HFFc6 (cell line): ENCODE measurements at places on chromosomes 2 and 18. TPM values are rescaled to one million over a fixed set of nuclear protein-coding genes. Genes with fewer than 3 reads are reported as not detected.

SERPINB3 gene
- not detected in 3 replicates for total RNA-seq

VWA3B gene
- total RNA-seq: not detected in 3 replicates

DNA sequence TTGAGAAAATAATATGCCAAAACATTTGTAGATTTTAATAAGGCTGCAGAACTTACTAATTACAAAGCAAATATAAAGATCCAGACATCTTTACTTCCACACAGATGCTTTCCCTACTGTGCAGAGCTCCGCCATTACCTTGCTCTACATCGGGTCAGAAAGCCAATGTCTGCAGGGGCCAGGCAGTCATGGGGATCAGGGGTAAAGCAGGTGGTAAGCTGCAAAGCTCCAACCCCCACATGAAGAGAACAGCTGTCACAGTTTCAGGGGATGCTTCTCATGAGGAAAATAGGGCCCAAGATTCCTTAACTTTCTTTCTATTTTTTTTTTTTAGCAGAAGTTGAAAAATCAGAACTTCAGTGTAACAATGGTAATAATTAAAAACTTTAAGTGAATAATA lies 102.7 kb downstream of the DCC start:
- no peak for DNase-seq

- no peak for DNase-seq
These were observed 88.3 kb downstream of the RAPH1 start for GRCh38 chr2:203446780-203447179.

DNA sequence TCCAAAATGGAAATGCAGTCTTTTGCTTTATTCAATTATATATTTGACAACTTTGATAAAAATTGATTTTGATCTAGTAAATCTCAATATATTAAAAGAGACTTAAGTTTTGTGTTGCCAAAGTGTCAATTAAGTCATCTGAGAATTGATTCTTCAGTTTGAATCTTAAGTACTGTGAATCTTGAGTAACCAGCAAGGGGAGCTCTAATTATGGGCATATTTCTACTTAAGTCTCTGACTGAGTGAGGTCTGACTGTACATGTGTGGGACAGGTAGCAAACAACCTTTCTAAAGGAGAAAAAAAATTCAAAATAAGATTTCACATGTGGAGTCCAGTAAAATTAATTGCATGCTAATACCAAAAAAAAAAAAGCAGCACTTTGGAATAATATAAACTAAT lies 503.7 kb upstream of the SLC8A1 start:
- no peak for DNase-seq

DNA sequence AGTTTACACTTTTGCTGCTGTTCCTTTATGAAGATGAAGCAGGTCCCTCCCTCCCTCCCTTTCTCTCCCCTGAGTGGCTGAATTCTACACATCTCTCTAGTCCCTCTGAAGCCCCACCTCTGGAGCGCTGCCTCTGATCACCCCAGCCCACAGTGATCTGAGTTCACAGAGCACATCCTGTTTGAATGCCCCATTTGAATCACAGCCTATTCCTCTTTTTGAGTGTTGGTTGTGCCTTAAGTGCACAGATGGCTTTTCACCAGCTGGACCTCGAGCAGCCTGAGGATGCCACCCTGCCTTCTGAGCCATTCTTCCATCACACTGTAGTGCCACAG lies 87.1 kb downstream of the ITGB1BP1 start:
- DNase-seq: no peak

GRCh38 chr2:67662222-67662621 lies 265.1 kb downstream of the ETAA1 start:
- no peak for DNase-seq

DNA sequence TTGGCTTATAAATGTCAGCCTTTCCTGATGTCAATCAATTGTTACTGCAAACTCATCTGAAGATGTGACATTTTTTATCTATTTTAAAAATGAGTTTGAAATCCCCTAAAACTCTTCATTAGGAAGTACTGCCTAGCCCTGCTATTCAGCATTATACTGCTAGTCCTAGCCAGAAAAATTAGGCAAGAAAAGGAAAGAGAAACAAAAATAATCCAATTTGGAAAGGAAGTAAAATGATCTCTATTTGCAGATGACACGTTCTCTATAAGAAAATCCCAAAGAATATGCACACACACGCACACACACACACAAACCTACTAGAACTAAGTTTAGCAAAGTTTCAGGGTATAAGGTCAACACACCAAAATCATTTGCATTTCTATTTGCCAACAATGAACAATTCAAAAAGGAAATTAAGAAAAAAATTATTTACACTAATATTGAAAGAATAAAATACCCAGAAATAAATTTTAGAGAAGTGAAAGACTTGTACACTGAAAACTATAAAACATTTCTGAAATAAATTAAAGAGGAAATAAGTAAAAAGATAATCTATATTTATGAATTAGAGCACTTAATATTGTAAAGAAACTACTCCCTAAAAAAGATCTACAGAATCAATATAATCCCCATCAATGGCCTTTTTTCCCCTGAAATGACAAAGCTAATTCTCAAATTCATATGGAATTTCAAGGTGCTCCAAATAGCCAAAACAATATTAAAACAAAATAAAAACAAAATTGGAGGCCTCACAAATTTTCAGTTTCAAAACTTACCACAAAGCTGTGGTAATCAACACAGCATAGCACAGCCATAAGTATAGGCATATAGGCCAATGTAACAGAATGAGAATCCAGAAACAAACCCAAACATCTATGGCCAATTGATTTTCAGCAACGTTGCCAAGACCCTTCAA lies 433.7 kb upstream of the TRIB2 start:
- no peak for DNase-seq

GRCh38 chr18:59075923-59076322 lies 63.8 kb upstream of the SEC11C start:
- DNase-seq: no peak

GRCh38 chr2:182359990-182360662 lies 66.7 kb downstream of the PDE1A start:
- DNase-seq: no peak

- DNase-seq: no peak
These were observed 79.1 kb upstream of the ZFP36L2 start for GRCh38 chr2:43305517-43305916.

DNA sequence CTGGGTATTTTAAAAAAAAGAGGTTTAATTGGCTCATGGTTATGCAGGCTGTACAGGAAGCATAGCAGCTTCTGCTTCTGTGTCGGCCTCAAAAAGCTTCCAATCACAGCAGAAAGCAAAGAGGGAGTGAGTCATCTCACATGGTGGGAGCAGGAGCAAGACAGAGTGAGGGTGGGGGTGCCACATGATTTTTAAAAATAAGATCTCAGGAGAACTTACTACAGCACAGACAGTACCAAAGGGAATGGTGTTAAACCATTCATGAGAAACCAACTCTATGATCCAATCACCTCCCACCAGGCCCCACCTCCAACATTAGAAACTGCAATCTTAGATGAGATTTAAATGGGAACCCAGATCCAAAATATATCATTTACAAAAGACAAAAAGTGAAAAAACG lies 14.6 kb downstream of the ZNF519 start:
- DNase-seq: no peak

- no peak for DNase-seq
These were observed 160.8 kb downstream of the ACKR3 start for GRCh38 chr2:236730393-236730792.

DNA sequence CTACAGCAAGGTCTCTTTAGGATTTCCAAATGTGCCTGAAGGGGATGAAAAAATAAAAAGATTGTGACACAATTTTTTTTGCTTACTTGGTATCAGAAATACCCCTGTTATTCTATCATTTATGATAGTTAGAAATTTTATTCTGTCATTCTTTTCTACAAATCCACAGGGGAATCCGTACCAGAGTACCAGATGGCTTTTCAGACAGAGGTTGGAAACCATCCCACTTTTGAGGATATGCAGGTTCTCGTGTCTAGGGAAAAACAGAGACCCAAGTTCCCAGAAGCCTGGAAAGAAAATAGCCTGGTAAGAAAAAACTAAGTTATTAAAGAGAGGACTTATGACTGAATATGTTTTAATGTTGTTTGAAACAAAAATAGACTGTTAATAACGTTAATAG lies 92.6 kb upstream of the FAM117B start:
- no peak for DNase-seq
